ENCODE measurements at places on chromosomes 4 and X.
A peak's percentile ranks its signal among the peaks of the same experiment; 100 is the strongest.

- DNase-seq = no peak
These were observed 359 bp upstream of the GAB3 start for GRCh38 chrX:154751203-154751668.

- DNase-seq = no peak
These were observed 8.4 kb upstream of the MEPE start for GRCh38 chr4:87824352-87824751.

- DNase-seq = no peak
These were observed 87.9 kb downstream of the CRLF2 start for GRCh38 chrX:1124531-1124930.

DNA sequence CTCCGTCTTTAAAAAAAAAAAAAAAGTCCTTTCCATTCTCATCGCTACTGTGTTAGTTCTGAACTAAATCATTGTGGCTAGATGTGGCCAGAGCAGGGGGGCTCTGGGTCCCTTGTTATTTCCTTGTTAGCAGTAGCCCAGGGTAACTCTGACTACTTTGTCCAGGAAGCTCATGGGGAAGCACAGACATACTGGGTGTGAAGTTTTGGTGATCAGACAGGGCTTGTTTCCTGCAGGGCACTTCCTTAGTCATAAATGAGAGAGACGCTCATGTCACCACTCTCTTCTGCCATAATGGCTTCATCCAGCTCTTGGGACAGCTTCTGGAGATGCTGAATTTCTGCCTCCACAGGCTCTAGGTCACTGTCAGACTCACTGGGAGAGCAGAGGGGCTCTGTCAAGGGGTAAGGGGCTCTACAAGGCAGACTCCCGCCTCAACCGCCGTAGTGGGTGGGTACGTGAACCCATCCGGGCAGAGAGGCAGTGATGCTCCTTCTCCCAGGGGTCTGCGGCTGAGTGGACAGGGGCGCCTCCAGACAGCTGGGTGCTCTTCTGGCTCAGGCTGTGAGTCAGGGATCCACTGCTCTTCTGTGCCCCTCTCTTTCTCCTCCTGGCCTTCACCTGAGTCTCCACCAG, 12.9 kb downstream of the STIM2 start:
- no peak for DNase-seq

DNA sequence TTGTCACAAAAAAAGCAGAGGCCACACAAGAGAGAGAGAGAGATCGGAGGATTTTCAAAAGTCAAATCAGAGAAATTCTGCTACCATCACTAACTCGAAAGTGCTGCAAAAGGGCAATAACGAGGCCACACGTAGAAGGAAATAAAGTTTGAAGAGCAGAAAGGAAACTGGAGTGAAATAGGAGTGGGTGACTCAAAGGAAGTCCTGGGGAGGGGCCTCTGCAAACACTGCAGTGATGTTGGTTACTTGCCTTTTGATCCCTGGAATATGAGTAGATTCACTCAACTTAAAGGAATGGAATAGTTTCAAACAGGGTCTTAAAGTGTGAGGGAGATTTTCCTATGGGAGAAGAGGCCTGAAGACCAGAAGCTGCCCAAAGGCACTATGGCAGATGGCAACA, 663.4 kb upstream of the LCORL start:
- DNase-seq = no peak

- no peak for DNase-seq
These were observed 31.3 kb upstream of the SORCS2 start for GRCh38 chr4:7160951-7161440.

GRCh38 chr4:6402566-6403399, 69.6 kb downstream of the PPP2R2C start:
- no peak for DNase-seq

- DNase-seq = peak; percentile 2
These were observed 440.9 kb downstream of the INPP4B start for GRCh38 chr4:142405021-142405694.

GRCh38 chrX:124280294-124280902, 52.1 kb upstream of the TEX13D start:
- DNase-seq = no peak

GRCh38 chr4:41196633-41197332, 17.6 kb downstream of the APBB2 start:
- no peak for DNase-seq

DNA sequence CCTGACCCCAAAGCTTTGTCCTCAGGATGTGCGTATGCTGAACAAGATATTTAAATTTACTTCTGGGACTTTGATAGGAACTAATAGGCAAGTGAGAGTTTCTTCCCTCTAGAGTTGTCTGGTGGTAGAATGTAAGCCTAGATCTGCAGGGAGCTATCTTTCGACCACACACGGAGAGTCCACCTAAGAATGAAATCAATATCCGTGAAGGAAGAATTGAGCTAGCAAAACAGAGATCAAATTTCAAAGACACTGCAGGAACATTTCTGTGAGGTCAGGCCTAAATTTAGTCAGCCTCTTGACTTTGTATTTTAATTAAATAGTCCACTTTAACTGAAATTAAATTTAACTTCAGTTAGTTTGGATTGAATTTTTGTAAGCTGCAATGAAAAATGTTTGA, 871.3 kb downstream of the RAB28 start:
- no peak for DNase-seq

- no peak for DNase-seq
These were observed 86.0 kb downstream of the PJA1 start for GRCh38 chrX:69079268-69079667.

- no peak for DNase-seq
These were observed 62.4 kb downstream of the TRAPPC11 start for GRCh38 chr4:183721207-183722081.

DNA sequence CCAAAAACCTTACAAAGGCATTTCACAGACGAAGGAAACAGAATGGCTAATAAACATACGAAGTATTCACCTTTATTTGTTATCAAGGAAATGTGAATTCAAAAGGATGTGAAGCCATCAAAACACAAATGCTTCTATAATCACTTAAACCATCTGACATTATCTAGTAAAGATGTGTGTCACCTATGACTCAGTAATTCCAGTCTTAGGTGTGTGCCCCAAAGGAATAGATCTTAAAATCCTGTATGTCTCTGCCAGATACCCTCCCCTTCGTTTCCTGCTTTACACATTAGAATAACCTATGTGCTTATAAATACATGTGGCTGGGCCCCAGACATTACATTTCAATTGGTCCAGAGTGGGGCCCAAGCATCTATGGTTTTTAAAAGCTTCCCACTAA, 41.8 kb upstream of the CEP135 start:
- no peak for DNase-seq

- DNase-seq = no peak
These were observed 21.0 kb downstream of the FRAS1 start for GRCh38 chr4:78078101-78078500.

GRCh38 chr4:7987148-7987989, 47.7 kb upstream of the AFAP1 start:
- peak; percentile 46 for DNase-seq

- no peak for DNase-seq
These were observed 67.3 kb downstream of the MCUB start for GRCh38 chr4:109627361-109627760.

DNA sequence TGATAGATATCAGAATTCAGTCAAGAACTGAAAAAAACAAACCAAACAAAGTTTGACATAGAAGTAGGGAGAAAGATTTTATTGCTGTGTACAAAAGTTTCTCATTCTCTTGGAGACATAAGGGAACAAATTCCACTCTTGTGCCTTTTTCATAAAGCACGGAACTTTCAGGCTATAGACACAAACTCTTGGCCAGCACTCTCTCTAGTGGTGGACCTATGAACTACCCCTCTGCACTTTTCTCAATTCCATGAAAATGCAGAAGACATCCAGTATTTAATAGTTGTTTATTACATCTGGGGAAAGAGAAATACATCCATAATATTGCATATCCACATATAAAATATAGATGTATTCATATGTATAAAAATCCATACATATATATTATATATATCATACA, 291.6 kb upstream of the HS3ST1 start:
- DNase-seq = no peak

All from thoracic aorta (tissue), 2 donors.